ENCODE measurements at places on chromosomes 4 and X.

GRCh38 chr4:82429728-82430192 lies 502 bp downstream of the HNRNPDL start:
- H3K4me3 ChIP-seq = peak overlapping the region; percentile 100
- peaks cover 3% of the 10 kb centered on the region for H3K27me3 ChIP-seq
- no peak for DNase-seq
- peaks cover 69% of the 10 kb centered on the region for H3K4me1 ChIP-seq
- H3K36me3 ChIP-seq = peaks cover 64% of the 10 kb centered on the region

DNA sequence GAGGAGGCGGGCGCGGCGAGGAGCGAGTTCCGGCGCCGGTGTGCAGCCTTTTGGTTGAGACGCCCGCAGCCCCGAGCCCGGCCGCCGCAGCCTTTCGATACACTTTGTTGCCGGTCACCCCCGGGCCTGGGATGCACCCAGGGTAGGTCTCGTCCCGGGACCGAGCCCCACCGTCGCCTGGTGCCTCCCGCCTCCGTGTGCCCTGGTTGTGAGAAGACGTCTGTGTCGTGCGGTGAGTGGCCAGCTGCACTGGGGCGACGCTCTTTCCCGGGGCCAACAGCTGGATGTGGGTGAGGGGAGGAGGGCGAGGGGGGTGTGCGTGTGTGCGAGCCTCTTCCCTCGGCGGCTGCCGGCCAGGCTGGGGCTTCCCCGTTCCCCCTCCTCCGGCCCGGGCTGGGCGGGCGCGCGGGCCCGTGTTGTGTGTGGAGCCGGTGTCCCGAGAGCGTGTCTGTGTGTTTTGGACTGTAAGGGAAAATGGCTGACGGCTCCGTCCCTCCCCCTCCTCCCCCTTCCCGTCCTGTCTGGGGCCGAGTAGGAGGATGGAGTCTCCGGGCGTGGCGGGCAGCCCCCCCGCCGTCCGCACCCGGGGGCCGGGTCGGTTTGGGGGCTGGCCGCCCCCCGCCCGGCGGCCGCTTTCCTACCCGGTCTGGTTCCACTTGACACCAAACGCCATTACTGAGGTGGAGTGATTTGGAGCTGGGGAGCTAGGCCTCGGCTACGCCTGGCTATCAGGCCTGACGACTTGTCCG lies 807 bp downstream of the USP9X start:
- H3K36me3 ChIP-seq = peaks cover 5% of the 10 kb centered on the region
- H3K27me3 ChIP-seq = no peaks in the 10 kb centered on the region
- peak overlapping the region; percentile 83 for H3K27ac ChIP-seq
- DNase-seq = peak; percentile 57
- H3K4me1 ChIP-seq = peaks cover 43% of the 10 kb centered on the region

DNA sequence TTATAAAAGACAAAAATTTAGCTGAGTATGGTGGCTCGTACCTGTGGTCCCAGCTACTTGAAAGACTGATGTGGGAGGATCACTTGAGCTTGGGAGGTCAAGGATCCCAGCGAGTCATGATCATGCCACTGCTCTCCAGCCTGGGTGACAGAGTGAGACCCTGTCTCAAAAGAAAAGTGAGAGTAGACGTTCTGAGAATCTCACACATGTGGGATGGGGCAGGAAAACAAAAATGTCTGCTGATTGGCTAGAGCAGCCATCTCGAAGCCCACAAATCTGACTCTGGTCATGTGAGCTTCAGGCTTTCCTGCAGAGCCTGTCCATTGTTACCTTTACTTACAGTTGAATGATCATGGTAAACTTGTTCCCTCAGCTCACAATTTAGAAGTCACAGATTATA lies 23.1 kb upstream of the SLC9A7 start:
- no peaks in the 10 kb centered on the region for H3K4me1 ChIP-seq
- no peak overlapping the region for H3K27ac ChIP-seq
- peaks cover 5% of the 10 kb centered on the region for H3K27me3 ChIP-seq
- DNase-seq = no peak
- H3K36me3 ChIP-seq = no peaks in the 10 kb centered on the region
- no peak overlapping the region for H3K4me3 ChIP-seq

DNA sequence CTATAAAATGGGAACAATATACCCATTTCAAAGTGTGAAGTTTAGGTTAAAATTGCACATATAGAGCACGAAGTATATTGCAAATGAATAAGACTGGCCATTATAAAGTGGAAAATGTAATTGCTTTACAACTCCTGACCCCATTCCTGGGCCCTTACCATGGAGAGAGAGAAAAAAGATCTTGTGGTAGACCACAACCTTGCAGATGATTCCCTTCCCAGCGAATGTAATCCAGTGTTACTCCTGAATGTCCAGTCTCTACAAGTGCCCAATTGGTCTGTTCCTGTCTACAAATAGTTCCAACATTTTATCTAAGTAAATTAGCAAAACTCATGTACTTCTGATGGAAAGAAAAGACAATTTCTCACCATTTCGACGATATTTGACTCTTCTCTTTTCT lies 184.1 kb upstream of the LNX1 start:
- DNase-seq = no peak
- H3K27me3 ChIP-seq = peaks cover 4% of the 10 kb centered on the region
- H3K4me1 ChIP-seq = no peaks in the 10 kb centered on the region
- H3K4me3 ChIP-seq = no peak overlapping the region
- no peaks in the 10 kb centered on the region for H3K36me3 ChIP-seq

DNA sequence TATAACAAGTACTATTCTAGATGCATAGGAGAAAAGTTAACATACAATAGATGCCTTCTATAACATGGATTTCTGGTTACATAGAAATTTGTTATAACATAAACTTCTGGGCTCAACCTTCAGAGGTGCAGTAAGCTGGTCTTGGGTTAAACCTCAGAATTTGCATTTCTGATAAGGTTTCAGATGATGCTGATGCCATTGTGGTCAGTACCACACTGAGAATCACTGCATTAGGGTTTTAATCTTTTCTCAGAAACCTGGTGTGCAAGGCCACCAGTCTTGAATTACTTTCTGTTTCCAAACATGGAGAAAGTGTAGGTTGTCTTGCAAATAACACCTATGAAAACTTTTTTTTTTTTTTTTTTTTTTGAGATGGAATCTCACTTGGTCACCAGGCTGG lies 146.2 kb downstream of the SPOCK3 start:
- no peak overlapping the region for H3K4me3 ChIP-seq
- H3K27me3 ChIP-seq = peaks cover 3% of the 10 kb centered on the region
- no peaks in the 10 kb centered on the region for H3K36me3 ChIP-seq
- no peak overlapping the region for H3K27ac ChIP-seq
- H3K4me1 ChIP-seq = no peaks in the 10 kb centered on the region

GRCh38 chrX:153794897-153795816 lies 689 bp downstream of the SSR4 start:
- H3K4me1 ChIP-seq = peaks cover 23% of the 10 kb centered on the region
- DNase-seq = peak; percentile 30
- no peaks in the 10 kb centered on the region for H3K27me3 ChIP-seq
- peak overlapping the region; percentile 92 for H3K4me3 ChIP-seq
- H3K27ac ChIP-seq = no peak overlapping the region

DNA sequence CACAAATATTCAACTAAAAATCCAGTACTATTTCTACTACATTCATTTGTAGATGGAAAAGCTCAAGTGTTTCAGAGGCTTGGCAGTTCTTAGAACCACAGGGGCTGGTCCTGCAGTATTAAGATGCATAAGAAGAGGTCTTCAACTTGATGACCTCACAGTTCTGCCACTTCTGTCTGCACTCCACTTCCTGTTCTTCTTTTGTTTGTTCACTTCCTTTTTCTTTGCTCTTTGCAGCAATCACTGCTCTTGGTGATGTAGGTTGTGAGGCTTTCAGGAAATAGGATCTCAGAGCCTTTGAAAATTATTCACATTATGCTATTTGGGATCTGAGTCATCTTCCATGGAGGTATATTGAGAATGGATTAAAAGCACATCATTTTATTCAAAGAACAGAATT lies 602.0 kb upstream of the CPEB2 start:
- H3K36me3 ChIP-seq = no peaks in the 10 kb centered on the region
- no peak overlapping the region for H3K4me3 ChIP-seq
- no peaks in the 10 kb centered on the region for H3K4me1 ChIP-seq
- DNase-seq = no peak

- H3K4me1 ChIP-seq = peaks cover 30% of the 10 kb centered on the region
- H3K27ac ChIP-seq = no peak overlapping the region
- H3K4me3 ChIP-seq = no peak overlapping the region
- H3K27me3 ChIP-seq = peaks cover 3% of the 10 kb centered on the region
- no peaks in the 10 kb centered on the region for H3K36me3 ChIP-seq
These were observed 16.2 kb downstream of the GPAT3 start for GRCh38 chr4:83552083-83552482.

- DNase-seq = no peak
- peaks cover 41% of the 10 kb centered on the region for H3K36me3 ChIP-seq
- no peak overlapping the region for H3K27ac ChIP-seq
- no peaks in the 10 kb centered on the region for H3K27me3 ChIP-seq
- no peak overlapping the region for H3K4me3 ChIP-seq
These were observed 192.2 kb downstream of the APBB2 start for GRCh38 chr4:41022116-41022515.

- H3K4me3 ChIP-seq = no peak overlapping the region
- DNase-seq = no peak
- no peaks in the 10 kb centered on the region for H3K27me3 ChIP-seq
- peaks cover 18% of the 10 kb centered on the region for H3K36me3 ChIP-seq
- peaks cover 3% of the 10 kb centered on the region for H3K4me1 ChIP-seq
These were observed 85.9 kb downstream of the RNF150 start for GRCh38 chr4:141047228-141047884.

DNA sequence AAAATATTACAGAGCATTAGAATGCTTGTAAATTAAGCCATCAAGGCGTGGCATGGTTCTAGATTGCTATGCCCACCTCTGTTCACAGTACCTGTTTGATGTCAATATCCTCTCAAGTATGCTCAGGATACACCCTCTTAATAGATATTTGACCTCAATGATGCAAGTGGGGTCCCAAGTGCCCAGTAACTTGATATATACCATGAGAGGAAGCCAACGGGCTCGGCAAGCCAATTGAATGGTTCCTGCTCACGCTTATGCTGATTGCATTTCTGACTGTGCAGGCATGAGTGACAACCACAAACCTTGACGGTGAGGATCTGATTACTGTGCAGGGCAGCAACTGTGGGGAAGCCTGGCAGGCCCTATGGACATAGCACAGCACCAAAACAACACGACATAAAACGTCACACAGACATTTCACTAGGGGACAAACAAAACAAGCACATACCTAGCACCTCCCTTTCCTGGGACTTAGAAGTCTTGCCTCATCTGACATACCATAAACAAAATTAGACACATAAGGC lies 179.1 kb upstream of the ETNPPL start:
- H3K4me3 ChIP-seq = no peak overlapping the region
- peaks cover 21% of the 10 kb centered on the region for H3K4me1 ChIP-seq
- peak overlapping the region; percentile 56 for H3K27ac ChIP-seq
- H3K36me3 ChIP-seq = no peaks in the 10 kb centered on the region
- peak; percentile 22 for DNase-seq

DNA sequence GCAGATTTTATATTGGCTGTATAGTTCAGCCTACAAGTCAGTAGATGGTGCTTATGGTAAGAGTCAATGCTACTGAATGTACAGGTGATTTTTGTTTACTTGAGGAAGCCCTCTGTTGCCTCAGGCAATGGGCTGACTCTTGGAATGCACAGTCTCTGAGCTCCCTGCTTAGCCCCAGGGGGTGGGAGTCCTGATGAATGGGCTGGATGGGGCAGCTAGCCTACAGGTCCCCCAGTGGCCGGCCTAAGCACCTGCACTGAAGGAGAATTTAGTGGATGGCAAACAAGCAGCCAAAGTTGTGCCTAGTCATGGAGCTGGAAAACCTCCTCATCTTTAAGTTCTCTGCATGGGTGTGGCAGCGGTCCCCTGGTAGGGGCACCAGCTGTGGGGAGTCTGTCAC lies 101.8 kb upstream of the CXorf51B start:
- DNase-seq = no peak
- no peaks in the 10 kb centered on the region for H3K4me1 ChIP-seq
- no peak overlapping the region for H3K27ac ChIP-seq

- no peaks in the 10 kb centered on the region for H3K4me1 ChIP-seq
- no peak overlapping the region for H3K4me3 ChIP-seq
- peaks cover 3% of the 10 kb centered on the region for H3K27me3 ChIP-seq
- no peak for DNase-seq
- H3K36me3 ChIP-seq = no peaks in the 10 kb centered on the region
These were observed 19.5 kb downstream of the COMMD8 start for GRCh38 chr4:47444031-47444430.

- no peaks in the 10 kb centered on the region for H3K4me1 ChIP-seq
- peaks cover 56% of the 10 kb centered on the region for H3K36me3 ChIP-seq
- no peak for DNase-seq
- H3K4me3 ChIP-seq = no peak overlapping the region
These were observed 39.5 kb downstream of the TMEM165 start for GRCh38 chr4:55435141-55435841.

- peaks cover 2% of the 10 kb centered on the region for H3K27me3 ChIP-seq
- no peak for DNase-seq
- H3K4me3 ChIP-seq = no peak overlapping the region
- no peaks in the 10 kb centered on the region for H3K4me1 ChIP-seq
- no peaks in the 10 kb centered on the region for H3K36me3 ChIP-seq
These were observed 3.5 kb downstream of the ENAM start for GRCh38 chr4:70632028-70632427.
